ENCODE measurements at places on chromosomes 4 and X. TPM values are rescaled to one million over a fixed set of nuclear protein-coding genes. Genes with fewer than 3 reads are reported as not detected.

DNA sequence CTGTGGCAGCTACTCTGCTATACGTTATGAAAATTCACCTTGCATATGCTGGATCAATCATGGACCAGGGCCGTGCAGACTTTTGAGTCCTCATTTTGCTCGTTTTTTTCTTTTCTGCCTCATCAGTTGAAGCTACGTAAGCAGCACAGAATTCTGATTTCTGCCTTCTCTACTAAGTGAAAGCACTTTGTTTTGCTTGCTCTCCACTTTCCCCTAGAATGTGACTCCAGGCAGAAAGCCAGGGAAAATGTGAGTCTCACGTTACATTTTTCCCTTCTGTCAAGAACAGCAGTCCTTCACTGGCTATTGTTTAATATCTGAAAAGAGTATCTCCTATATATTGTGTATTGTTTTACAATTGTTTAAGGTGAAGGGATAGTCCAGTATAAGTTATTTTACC is 1840.1 kb downstream of the PCDH7 start:
- DNase-seq = no peak

GRCh38 chr4:150082241-150082640 is 4.0 kb downstream of the DCLK2 start:
- no peak for DNase-seq

DNA sequence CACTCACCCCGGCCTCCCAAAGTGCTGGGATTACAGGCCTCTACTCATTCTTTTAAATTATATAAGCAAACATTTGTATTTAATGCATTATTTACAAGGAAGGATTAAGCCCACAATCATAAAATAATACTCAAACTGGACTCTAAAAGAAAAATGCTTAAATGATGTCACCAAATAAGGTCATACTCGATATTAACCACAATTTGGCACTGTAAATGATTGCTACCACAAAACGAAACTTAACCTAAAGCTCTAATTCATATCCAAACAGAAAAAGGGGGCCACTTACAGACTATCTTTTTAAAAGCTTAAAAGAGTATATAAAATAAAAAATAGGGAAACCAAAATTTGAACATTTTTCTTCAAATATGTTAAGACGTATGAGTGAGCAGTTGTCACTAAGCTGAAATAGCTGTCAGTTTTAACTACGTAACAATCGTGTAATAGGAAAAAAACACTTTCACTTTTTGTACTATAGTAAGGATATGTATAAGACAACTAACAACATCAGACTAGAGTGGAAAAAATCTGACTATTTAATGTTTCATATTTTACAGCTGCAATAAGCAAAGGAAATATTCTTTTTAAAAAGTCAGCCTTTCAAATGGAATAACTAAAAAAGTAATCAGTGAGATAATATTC is 108.2 kb upstream of the GPR34 start:
- no peak for DNase-seq

DNA sequence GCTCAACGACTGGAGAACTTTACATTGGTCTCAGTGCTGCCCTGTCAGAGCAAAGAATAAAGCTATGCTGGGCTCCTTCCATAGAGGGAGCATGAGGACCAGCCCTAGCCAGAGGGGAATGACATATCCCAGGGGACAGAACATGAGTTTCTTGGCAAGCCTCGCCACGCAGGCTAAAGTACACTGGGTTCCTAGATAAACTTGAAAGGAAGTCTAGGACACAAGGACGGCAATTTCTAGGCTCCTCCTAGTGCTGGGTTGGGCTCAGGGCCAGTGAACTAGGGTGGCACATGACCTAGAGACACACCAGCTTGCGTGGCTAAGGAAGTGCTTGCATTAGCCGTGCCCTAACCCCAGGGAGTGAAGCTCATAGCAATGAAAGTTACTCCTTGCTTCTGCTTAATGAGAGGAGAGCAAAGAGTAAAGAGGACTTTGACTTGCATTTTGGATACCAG is 141.0 kb downstream of the MAB21L2 start:
- DNase-seq = no peak

DNA sequence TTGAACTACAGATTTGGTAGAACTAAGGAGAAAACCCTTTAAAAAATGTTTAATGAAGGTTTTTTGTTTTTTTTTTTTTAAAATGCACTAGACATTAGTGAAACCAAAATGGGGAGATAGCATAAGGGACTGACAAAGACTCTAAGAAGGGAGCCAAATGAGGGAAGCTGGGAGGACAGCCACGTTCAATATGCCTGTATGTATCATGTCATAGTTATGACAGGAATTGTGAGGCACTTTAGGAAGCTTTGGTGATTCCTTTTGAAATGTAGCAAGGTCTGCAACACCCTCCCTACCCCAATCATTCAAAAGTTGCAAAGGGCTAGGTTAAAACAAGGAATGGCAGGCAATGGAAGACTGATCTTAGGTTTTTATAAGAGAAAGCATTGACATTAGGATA is 526.0 kb downstream of the TLL1 start:
- no peak for DNase-seq

DNA sequence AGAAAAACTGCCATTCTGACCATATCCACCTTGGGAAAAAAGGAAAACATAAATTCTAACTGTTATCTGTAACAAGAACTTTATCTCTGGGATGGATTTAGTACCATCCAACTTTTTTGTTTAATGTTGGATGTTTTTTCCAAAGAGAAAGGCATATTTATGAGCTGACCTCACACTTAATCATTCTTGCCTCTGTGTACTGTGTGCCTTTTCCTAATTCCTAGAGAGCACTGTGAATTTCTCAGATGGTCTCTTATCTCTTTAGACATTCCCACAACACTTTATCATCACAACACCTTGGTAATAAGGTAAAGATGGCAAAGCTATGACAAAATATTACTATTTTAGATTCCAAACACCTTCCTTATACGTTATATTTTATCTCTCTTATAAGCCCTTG is 126.2 kb downstream of the COL4A6 start:
- DNase-seq = peak; percentile 36

- peak; percentile 36 for DNase-seq
These were observed 20.3 kb upstream of the VEGFD start for GRCh38 chrX:15404401-15405096.

GRCh38 chr4:8217871-8218270 is 18.8 kb downstream of the SH3TC1 start:
- no peak for DNase-seq

DNA sequence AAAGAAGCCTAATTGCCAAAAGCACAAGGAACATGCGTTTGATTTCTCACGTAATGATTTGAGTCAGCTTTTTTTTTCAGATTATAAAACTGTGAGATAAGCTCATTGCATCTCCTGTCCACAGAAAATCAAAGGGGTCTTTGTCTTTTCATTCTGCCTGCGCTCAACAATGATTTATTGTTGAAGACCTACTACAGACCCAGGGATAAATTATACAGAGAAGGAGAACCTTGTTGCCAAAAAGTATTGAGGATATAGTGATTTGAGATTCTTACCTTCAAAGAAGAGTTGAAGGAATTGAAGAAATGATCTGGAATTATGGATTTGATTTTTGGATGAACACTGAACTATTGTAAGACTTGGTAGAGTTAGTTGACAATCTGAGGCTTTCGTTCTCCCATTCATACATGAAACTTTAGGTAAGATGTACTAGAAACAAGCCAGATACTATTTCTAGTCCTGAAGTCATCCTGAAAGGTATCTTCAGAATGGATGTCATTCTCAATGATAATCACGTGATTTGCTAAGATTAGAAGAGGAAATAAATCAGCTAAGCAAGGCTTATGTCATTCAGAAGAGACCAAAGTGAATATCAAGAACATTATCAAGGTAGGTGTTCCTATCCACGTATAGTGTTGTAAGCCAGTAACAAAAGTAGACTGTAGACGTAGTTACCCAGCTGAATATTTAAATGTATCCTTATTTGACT is 71.1 kb upstream of the SCOC start:
- no peak for DNase-seq

DNA sequence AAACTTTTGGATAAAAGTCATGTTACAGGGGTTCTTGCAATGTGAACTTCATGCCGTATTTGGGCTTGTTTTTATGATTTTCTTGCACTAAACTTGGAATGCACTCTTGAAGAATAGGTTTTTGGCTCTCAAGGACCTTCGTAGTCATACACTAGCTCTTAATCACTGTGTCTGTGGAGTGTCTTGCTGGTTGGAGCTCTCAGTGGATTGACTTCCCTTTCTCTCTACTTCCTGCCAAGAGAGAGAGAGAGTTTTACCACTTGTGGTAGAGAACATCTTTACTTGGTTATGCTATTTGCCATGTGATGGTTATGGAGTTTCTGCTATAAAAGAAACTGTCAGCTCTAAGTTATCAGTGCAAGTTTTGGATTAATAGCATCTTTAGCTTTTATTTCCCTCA is 112.4 kb downstream of the BMPR1B start:
- no peak for DNase-seq

GRCh38 chr4:90186229-90186628 is 59.0 kb downstream of the CCSER1 start:
- DNase-seq = no peak

- peak; percentile 76 for DNase-seq
These were observed 41.1 kb downstream of the LUZP4 start for GRCh38 chrX:115330498-115331168.

DNA sequence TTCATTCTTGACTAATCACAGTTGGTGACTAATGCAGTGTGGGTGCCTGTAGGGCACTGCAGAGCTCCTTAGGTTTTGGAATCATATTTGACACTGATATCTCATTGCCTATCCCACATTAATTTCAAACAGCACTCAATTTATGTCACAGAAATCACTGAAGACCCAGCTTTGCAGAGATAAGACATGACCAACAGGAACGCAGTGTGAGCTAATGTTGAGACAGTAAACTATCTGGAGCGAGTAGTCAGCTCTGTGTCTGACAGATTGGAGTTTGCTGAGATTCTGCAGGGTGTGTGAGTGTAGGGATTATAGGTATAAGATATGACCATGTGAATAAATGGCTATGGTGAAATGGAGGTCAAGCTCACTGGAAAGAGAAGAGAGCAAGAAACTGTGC is 1586.1 kb upstream of the AGA start:
- DNase-seq = no peak

DNA sequence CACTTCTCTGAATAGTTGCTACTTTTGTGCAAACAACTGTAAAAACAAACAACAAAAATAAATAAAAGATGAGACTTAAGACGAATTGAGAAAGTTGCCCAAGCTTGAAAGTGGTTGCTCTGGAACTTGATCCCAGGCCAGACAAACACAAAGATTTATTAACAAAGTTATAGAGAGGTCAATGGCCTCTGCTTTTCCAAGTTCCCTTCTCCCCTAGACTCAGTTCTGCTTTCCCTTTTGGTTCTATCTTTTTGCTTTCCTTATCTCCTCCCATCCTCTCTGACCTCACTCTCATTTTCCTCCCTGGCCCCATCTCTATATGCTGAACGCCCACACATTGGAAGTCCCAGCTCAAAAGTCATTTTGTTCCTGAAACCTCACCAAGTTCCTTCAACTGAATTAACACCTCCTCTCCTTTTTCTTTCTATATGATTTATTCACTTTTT is 82.7 kb downstream of the MXRA5 start:
- DNase-seq = peak; percentile 33

- DNase-seq = no peak
These were observed 52.8 kb downstream of the PPEF2 start for GRCh38 chr4:75849461-75849860.

DNA sequence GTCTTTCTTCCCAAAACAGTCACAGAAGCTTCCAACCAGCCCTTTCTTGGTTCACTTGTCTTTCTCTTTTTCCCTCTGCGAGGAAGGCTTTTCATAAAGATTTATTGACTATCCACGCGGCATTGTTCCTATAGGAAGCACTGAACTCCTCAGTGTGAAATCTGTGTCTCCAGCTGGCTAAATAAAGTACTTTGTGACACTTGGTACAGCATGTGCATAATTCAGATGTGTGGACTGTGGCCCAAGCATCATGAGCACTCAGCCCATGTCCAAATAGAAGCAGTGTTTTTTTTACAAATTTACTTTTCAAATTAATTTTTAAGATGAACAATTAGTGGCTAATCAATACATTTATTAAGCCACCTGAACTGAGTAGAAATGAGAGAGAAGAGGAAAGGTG is 146.4 kb downstream of the EDA start:
- no peak for DNase-seq

GRCh38 chr4:54877006-54877405 is 219.2 kb downstream of the KIT start:
- DNase-seq = peak; percentile 83

DNA sequence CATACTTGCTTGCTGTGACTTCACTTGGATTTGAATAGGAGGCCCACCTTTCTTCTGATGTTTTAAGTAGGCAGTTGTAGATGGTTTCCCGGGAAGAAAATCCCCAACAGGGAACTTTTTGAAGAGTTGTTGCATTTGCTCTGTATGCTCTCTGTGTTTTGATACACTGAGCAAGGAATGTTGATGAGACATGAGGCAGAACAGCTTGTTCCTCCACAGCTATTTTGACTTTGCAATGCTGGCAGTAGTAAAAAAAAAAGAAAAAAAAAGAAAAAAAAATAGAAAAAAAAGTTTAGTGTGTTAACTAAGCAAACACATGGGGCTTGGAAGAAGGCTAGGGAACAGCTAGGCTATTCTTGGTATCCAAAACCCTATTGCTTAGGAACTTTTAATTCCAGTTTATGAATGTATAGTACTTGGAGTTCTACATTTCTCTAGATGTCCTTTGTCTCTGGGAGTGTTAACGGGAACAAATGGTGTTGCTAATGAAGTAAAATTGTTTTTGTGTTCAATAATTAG is 23.4 kb upstream of the PAQR3 start:
- no peak for DNase-seq

- no peak for DNase-seq
These were observed 2108.9 kb upstream of the TENM3 start for GRCh38 chr4:180134091-180134866.

GRCh38 chrX:138485767-138486166 is 225.8 kb downstream of the FGF13 start:
- DNase-seq = no peak

DNA sequence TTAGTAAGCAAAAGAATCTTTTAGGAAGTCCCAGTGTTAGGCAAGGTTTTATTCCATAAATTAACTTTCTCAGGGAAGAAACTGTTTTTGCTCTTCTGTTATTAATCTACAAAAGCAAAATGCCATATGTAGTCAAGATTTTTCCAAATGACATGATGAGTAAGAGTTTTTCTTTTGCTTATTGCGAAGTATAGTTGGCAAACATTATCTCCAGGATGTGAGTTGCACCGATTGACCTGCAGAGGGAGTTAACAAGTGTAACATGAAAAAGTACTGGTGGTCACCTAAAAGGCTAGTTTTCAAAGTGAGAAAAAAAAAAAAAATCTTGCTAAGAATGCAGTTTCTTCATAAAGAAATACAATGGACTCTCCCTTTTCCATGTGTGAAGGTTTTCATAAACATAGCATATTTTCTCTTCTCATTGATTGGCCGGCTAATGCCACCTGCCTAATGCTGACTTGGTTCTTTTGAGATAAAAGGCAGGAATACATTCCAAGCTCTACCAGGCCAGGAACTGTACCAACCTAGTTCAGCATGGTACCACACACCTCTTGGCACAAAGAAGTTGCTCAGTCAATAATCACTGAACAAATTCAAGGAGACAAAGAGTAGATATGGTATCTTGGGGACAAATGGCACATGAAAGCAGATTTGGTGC is 100.2 kb downstream of the LNX1 start:
- peak; percentile 93 for DNase-seq

GRCh38 chrX:118756101-118756500 is 28.7 kb downstream of the IL13RA1 start:
- DNase-seq = no peak

Gene FGA
- not detected for total RNA-seq

Gene KIF4A
- total RNA-seq = 19.0 TPM

Gene THOC2
- total RNA-seq = 93.9 TPM

Gene CSAG3
- total RNA-seq = not detected

Gene P2RY8
- not detected for total RNA-seq

Gene PPEF2
- not detected for total RNA-seq

Gene SMIM10L2A
- under 0.01 TPM for total RNA-seq
